Chondrocyte (in vitro differentiated cells): ENCODE measurements at places on chromosomes 3 and 15. TPM values are rescaled to one million over a fixed set of nuclear protein-coding genes. Genes with fewer than 3 reads are reported as not detected.

GRCh38 chr3:127848131-127849129, 26.1 kb upstream of the MGLL start:
- H3K4me3 ChIP-seq: no peak overlapping the region
- H3K4me1 ChIP-seq: peaks cover 4% of the 10 kb centered on the region
- no peak overlapping the region for H3K27ac ChIP-seq

GRCh38 chr3:167780214-167780883, 44.8 kb downstream of the SERPINI1 start:
- H3K4me1 ChIP-seq: no peaks in the 10 kb centered on the region
- DNase-seq: no peak
- no peak overlapping the region for H3K4me3 ChIP-seq
- H3K27ac ChIP-seq: no peak overlapping the region

GRCh38 chr3:160088492-160089137, 100.0 kb downstream of the IL12A start:
- H3K4me3 ChIP-seq: no peak overlapping the region
- H3K36me3 ChIP-seq: no peaks in the 10 kb centered on the region
- no peaks in the 10 kb centered on the region for H3K27me3 ChIP-seq
- no peak for DNase-seq

DNA sequence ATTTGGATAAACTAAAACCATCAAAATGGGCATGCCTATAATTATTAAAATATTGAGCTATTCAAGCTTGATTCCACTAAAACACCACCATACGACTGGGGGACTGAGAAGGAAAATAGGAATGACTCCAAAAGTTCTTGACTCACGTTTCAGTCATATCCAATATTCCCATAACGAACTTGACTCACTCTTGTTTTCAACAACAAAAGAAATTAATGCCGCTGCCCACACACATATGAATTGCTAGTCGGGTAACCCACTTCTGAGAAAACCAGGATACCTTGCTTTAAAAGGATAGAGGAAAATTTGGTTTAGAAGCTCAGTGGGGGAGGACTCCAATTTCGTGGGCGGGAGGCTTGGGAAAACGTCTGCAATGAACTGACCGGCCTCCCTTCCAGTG, 5.2 kb downstream of the HTR3C start:
- no peaks in the 10 kb centered on the region for H3K36me3 ChIP-seq
- H3K4me3 ChIP-seq: no peak overlapping the region
- H3K27me3 ChIP-seq: peaks cover 40% of the 10 kb centered on the region
- no peak for DNase-seq
- H3K27ac ChIP-seq: no peak overlapping the region

DNA sequence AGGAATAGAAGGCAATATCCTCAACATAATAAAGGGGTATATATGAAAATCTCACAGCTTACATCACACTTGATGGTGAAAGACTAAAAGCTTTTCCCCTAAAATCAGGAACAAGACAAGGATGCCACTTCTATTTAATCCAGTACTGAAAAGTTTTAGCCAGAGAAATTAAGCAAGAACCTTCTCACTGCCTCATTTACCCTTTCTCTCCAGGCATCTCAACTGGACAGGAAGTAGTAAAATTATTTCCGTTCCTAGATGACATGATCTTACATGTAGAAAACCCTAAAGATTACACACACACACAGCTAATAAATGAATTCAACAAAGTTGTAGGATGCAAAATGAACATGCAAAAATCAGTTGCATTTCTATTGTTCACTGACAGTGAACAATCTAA, 11.2 kb downstream of the SCAP start:
- no peak overlapping the region for H3K4me3 ChIP-seq
- H3K36me3 ChIP-seq: peaks cover 3% of the 10 kb centered on the region
- H3K4me1 ChIP-seq: peaks cover 2% of the 10 kb centered on the region
- no peak for DNase-seq

DNA sequence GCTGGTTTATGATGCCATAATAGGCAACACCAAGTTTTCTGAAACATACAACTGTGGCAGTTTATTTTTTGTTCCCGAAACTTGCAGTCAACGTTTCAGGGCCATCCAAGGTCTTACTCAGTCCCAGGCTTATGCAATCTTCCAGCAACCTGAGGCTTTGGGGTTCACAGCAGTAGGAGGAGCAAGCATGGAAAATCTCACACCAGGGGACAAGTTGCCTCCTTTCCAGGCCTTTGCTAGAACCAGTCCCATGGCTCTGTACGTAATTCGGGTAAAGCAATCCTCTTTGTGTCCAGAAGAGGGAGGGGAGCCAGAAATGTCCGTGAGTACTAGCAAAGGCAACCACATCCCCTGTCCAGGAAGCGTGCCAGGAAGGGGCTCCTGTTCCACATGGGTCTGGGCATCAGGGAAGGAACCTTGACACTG, 4.7 kb upstream of the FAM240A start:
- no peak overlapping the region for H3K4me3 ChIP-seq
- no peak overlapping the region for H3K27ac ChIP-seq
- no peaks in the 10 kb centered on the region for H3K4me1 ChIP-seq
- DNase-seq: no peak

GALNT15 gene
- total RNA-seq: 0.28 to 1.2 TPM (median 0.40 TPM) in 3 replicates

BUB1B gene
- total RNA-seq: 6.7 to 9.6 TPM (median 7.4 TPM) in 3 replicates

OR5K2 gene
- not detected in 3 replicates for total RNA-seq
